ENCODE measurements at places on chromosomes 11 and 22. TPM values are rescaled to one million over a fixed set of nuclear protein-coding genes. Genes with fewer than 3 reads are reported as not detected.

OR52I1 gene
- not detected for polyA plus RNA-seq

TBC1D10A gene
- polyA plus RNA-seq = 5.3 TPM

STX5 gene
- polyA plus RNA-seq = 50.9 TPM

HOATZ gene
- not detected for polyA plus RNA-seq

CYP2D6 gene
- polyA plus RNA-seq = 1.5 TPM
